ENCODE measurements at places on chromosomes 4 and X. TPM values are rescaled to one million over a fixed set of nuclear protein-coding genes. Genes with fewer than 3 reads are reported as not detected.

The COL4A6 gene
- 0.52 TPM for total RNA-seq

The TRPC3 gene
- 0.77 TPM for total RNA-seq

The PRAF2 gene
- total RNA-seq, result 15.5 TPM

The ALB gene
- total RNA-seq, result 44.5 TPM

The FBXW7 gene
- 57.5 TPM for total RNA-seq

DNA sequence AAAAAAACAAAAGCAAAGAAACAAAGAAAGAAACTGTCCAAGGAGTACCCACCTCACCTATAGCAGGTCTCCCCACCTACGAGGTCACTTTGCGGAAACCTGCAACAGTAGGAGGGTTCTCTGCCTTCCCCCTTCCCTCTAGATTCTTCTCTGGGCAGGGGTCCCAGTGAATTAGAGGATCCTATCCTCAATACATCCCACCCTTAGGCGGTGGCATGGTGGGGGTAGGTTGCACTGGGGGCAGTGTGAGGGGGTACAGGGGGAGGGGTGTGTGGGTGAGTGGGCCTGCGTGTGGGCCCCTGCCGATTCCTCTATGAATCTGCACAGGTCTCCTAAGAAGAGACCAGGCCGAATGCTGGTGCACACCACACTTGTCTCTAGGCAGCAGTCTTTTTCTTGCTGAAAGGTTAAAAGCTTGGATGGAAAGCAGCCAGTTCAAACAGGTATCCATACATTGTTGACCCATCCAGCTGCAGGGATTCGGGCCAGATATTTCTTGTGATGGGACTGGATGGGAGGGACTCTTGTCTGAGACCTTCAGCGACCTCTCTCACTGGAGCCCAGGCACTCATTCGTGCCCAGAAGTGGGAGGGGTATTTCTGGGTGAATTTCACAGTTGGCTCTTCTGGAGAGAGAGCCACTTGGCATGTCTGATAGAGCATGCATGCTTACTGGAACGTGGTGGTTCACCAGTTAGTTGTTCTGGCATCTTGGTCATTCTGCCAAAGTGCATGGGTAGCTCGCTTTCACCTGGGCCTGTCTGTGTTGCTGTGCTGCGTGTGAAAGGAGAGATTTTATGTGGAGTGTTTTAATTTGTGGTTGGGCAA, 65.6 kb downstream of the NBDY start:
- no peak for DNase-seq
- H3K27me3 ChIP-seq, result no peaks in the 10 kb centered on the region
- H3K27ac ChIP-seq, result no peak overlapping the region
- no peaks in the 10 kb centered on the region for H3K36me3 ChIP-seq

GRCh38 chr4:78299565-78299972, 242.4 kb downstream of the FRAS1 start:
- H3K27ac ChIP-seq, result no peak overlapping the region
- H3K27me3 ChIP-seq, result no peaks in the 10 kb centered on the region
- H3K36me3 ChIP-seq, result no peaks in the 10 kb centered on the region
- H3K4me1 ChIP-seq, result no peaks in the 10 kb centered on the region
- DNase-seq, result no peak
- H3K4me3 ChIP-seq, result no peak overlapping the region

- H3K4me3 ChIP-seq, result no peak overlapping the region
- H3K4me1 ChIP-seq, result no peaks in the 10 kb centered on the region
- no peak overlapping the region for H3K27ac ChIP-seq
Observed at GRCh38 chr4:26199596-26199995, 121.2 kb upstream of the RBPJ start.

GRCh38 chr4:87677731-87678130, 27.7 kb downstream of the DMP1 start:
- H3K4me1 ChIP-seq, result no peaks in the 10 kb centered on the region
- H3K27ac ChIP-seq, result no peak overlapping the region
- no peak overlapping the region for H3K4me3 ChIP-seq
- H3K27me3 ChIP-seq, result no peaks in the 10 kb centered on the region

- H3K4me3 ChIP-seq, result no peak overlapping the region
- H3K36me3 ChIP-seq, result no peaks in the 10 kb centered on the region
- no peak for DNase-seq
- no peaks in the 10 kb centered on the region for H3K27me3 ChIP-seq
- no peak overlapping the region for H3K27ac ChIP-seq
Observed at GRCh38 chr4:24693636-24694035, 101.7 kb upstream of the SOD3 start.

GRCh38 chrX:46180258-46180687, 364.9 kb downstream of the ZNF674 start:
- DNase-seq, result no peak
- no peak overlapping the region for H3K27ac ChIP-seq
- no peaks in the 10 kb centered on the region for H3K36me3 ChIP-seq
- no peak overlapping the region for H3K4me3 ChIP-seq
- no peaks in the 10 kb centered on the region for H3K4me1 ChIP-seq

- H3K27ac ChIP-seq, result no peak within 1 kb of the TSS
- DNase-seq, result peak; percentile 90
- no peaks in the 10 kb centered on the region for H3K36me3 ChIP-seq
- no peaks in the 10 kb centered on the region for H3K4me1 ChIP-seq
Observed at GRCh38 chrX:102720237-102721168, at the start of gene GPRASP3. Gene GPRASP3, plus strand, starts transcription at chrX:102720743. Its CDS starts 28,253 bp downstream, at chrX:102748996.

GRCh38 chrX:49656533-49656932, 39.3 kb downstream of the PAGE1 start:
- no peaks in the 10 kb centered on the region for H3K36me3 ChIP-seq
- no peak overlapping the region for H3K27ac ChIP-seq
- no peaks in the 10 kb centered on the region for H3K4me1 ChIP-seq
- DNase-seq, result no peak

DNA sequence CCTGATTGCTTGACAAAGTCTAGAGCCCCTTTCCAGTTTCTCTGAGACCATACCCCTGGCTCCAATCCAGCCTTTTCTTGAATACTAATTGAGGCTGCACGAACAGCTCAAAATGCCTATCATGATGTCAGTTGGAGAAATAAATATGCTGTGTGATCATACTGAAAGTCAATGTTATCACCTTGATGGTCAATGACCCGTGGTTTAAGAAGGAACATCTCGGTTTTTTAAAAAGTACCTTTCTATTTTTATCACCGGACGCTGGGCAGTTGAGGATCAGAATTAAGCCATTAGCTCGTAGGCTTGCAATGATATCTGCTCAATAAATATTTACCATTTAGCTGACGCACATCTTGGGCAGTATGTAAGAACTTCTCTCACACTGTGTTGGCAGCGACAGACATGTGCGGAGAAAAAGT, 852 bp upstream of the WDR44 start:
- H3K27me3 ChIP-seq, result no peaks in the 10 kb centered on the region
- H3K4me3 ChIP-seq, result peak overlapping the region; percentile 70
- peak overlapping the region; percentile 93 for H3K27ac ChIP-seq
- H3K4me1 ChIP-seq, result peaks cover 9% of the 10 kb centered on the region

DNA sequence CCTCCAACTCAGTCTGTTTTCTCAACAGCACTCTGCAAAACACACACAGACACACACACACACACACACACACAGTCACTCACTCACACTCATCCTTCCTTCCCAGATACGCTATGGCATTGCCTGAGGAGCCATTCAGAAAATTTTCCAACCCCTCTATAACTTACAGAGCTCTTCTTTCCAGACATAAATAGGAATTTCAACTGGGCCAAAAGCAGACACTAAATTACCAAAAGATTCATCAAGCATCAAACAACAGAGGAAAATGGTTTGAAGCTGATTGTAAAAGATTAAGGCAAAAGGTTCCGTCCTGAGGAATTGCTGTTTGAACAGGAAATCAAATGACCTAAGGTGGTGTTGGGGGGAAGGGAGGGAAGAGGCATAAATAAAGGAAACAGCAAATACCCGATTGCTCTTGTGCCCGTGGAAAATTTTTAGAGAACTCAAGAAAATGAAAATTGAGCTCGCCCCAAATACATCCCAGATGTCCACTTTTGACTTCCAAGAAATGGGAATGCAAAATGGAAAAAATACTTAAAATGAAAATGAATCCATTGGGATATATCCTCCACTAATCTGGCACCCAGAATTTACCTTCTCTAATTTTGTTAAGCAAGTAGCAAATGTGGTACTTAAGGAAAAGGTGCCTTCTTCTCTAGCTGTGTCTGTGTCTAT, 183.6 kb downstream of the QDPR start:
- no peak overlapping the region for H3K27ac ChIP-seq
- H3K4me3 ChIP-seq, result no peak overlapping the region
- no peaks in the 10 kb centered on the region for H3K36me3 ChIP-seq
- DNase-seq, result no peak
- H3K27me3 ChIP-seq, result no peaks in the 10 kb centered on the region

- no peaks in the 10 kb centered on the region for H3K27me3 ChIP-seq
- no peak overlapping the region for H3K4me3 ChIP-seq
- H3K27ac ChIP-seq, result no peak overlapping the region
- DNase-seq, result no peak
- no peaks in the 10 kb centered on the region for H3K36me3 ChIP-seq
- no peaks in the 10 kb centered on the region for H3K4me1 ChIP-seq
Observed at GRCh38 chr4:52408032-52408431, 251.1 kb downstream of the USP46 start.

GRCh38 chr4:163649557-163650091, 155.1 kb downstream of the TMA16 start:
- H3K4me1 ChIP-seq, result no peaks in the 10 kb centered on the region
- no peak for DNase-seq
- no peaks in the 10 kb centered on the region for H3K36me3 ChIP-seq
- H3K27ac ChIP-seq, result no peak overlapping the region

GRCh38 chr4:72569719-72570235, 756 bp upstream of the ADAMTS3 start:
- no peak for DNase-seq
- no peaks in the 10 kb centered on the region for H3K4me1 ChIP-seq
- peak overlapping the region; percentile 37 for H3K27ac ChIP-seq
- no peaks in the 10 kb centered on the region for H3K27me3 ChIP-seq

GRCh38 chr4:40614031-40614430, 15.6 kb downstream of the RBM47 start:
- no peak overlapping the region for H3K4me3 ChIP-seq
- no peak for DNase-seq
- no peak overlapping the region for H3K27ac ChIP-seq
- H3K27me3 ChIP-seq, result no peaks in the 10 kb centered on the region

DNA sequence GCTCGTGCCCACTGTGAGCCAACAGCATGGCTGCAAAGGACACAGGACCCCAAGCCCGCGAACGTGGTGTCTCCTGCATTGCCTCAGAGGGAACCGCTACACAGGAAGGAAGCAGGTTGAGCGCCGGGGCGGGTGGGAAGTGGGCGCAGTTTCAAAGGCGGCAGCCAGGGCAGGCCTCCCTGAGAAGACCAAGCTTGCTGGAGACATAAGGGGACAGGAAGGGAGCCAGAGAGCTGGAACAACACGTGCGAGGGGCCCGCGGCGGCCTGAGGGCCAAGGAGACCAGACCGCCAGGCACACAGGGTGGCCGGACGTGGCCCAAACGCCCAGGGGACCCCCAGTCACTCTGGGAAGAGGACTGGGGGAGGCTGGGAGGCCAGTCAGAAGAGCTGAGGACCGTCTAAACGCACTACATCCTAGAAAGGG, 32.0 kb downstream of the CTBP1 start:
- H3K4me1 ChIP-seq, result peaks cover 28% of the 10 kb centered on the region
- no peaks in the 10 kb centered on the region for H3K27me3 ChIP-seq
- peaks cover 8% of the 10 kb centered on the region for H3K36me3 ChIP-seq
- H3K4me3 ChIP-seq, result no peak overlapping the region
- DNase-seq, result peak; percentile 61

- DNase-seq, result no peak
- no peaks in the 10 kb centered on the region for H3K27me3 ChIP-seq
- no peak overlapping the region for H3K4me3 ChIP-seq
- H3K27ac ChIP-seq, result no peak overlapping the region
Observed at GRCh38 chr4:130124066-130124465, 1028.1 kb downstream of the C4orf33 start.

- H3K4me1 ChIP-seq, result no peaks in the 10 kb centered on the region
- DNase-seq, result no peak
- H3K36me3 ChIP-seq, result no peaks in the 10 kb centered on the region
- no peak overlapping the region for H3K4me3 ChIP-seq
- no peak overlapping the region for H3K27ac ChIP-seq
Observed at GRCh38 chr4:11365039-11365438, 63.7 kb downstream of the HS3ST1 start.

DNA sequence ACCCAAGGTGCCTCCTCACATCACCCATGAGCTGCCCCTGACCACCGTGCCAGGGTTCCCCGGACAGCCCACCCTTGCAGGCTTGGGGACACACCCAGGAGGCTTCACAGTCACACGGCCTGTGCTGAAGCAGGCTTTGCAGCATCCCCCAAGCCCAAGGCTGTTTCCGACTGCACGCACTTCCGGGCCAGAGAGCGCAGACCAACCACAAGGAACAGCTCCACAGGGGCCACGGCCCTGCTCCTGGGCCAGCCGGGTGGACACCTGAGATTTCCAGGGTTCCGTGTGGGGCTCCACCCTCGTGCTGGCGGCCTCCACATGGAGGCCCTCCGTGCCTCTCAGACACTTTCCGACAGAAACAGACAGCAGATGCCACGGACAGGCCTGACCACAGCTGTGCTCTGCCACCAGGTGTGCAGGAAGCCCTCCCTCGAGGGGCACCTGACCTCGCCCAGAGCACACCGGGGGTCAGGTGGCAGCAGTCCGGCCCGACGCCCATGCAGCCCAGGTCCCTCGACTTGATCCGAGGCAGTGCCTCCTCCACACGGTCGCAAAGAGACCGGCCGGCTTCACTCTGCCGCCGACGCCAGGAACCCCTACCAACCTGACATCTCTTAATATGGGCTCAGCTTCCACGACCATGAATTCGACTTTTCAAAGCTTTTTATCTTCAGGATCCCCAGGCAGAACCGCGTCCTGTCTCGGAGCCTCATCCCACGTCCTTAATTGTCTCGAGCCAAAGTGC, 8.0 kb downstream of the CTBP1 start:
- H3K36me3 ChIP-seq, result peaks cover 54% of the 10 kb centered on the region
- H3K27ac ChIP-seq, result no peak overlapping the region
- no peak overlapping the region for H3K4me3 ChIP-seq
- H3K27me3 ChIP-seq, result no peaks in the 10 kb centered on the region
- peak; percentile 64 for DNase-seq

DNA sequence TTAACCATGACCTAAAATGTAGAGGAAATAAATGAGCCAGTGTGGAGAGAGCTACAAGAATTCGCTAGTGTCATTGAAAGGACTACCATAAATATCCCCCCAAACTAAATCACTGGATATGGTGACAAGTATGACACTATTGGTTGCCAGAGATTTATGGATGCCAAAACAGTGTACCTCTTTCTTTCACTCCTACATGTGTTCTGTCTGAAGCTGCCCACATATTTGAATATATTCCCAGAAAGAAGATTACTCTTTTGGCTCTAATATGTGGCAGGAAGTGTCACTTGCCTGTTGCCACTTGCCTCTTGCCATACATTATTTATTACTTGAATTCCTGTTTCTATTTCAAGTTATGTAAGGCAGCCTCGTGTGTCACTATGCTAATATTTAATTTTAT, 1573.6 kb downstream of the TECRL start:
- no peak for DNase-seq
- H3K4me3 ChIP-seq, result no peak overlapping the region
- no peak overlapping the region for H3K27ac ChIP-seq
- H3K36me3 ChIP-seq, result no peaks in the 10 kb centered on the region
- no peaks in the 10 kb centered on the region for H3K27me3 ChIP-seq
- H3K4me1 ChIP-seq, result no peaks in the 10 kb centered on the region

- no peaks in the 10 kb centered on the region for H3K36me3 ChIP-seq
- H3K27me3 ChIP-seq, result no peaks in the 10 kb centered on the region
- H3K4me1 ChIP-seq, result no peaks in the 10 kb centered on the region
- no peak overlapping the region for H3K4me3 ChIP-seq
Observed at GRCh38 chr4:33566649-33567048, 2677.7 kb downstream of the ARAP2 start.
